ENCODE measurements at places on chromosomes 7 and 10.

DNA sequence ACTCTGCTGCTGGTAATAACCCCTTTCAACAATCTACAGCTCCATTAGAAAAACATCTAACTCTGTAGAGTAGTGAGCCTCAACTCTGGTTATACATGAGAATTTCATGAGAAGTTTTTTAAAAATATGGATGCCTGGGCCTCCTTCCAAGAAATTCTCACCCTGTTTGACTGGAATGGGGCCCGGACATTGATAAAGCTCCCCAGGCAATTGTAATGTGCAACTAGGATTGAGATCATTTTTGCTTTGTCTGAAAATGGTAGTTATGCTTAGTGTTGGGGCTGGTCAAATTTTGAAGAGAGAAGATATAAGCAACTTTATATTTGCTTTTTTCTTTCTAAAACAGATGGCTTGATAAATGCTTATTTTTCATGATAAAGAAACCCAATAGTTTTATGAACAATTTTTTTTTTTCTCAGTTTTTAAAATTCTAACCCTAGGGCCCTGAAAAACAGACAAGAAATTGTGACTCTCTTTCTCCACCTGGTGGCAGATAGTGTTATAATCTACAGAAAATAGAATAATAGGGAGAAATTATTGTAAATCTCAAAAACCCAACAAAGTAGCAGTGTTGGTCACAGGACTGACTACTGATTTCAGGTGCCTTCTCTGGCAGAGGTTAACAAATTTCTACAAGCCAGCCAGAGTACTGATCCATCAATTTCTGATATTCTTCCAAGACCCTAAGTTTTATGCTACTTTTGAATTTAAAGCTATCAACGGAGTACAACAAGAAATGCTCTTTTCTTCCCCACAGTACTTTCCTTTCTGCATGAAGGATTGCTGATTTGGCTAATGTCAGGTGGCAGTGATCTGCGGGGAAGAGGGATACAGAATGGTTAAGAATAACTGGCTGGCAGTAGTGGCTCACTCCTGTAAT is 174.8 kb downstream of the DKK1 start:
- H3K36me3 ChIP-seq, result no peaks in the 10 kb centered on the region
- no peaks in the 10 kb centered on the region for H3K27me3 ChIP-seq
- no peak overlapping the region for H3K27ac ChIP-seq

DNA sequence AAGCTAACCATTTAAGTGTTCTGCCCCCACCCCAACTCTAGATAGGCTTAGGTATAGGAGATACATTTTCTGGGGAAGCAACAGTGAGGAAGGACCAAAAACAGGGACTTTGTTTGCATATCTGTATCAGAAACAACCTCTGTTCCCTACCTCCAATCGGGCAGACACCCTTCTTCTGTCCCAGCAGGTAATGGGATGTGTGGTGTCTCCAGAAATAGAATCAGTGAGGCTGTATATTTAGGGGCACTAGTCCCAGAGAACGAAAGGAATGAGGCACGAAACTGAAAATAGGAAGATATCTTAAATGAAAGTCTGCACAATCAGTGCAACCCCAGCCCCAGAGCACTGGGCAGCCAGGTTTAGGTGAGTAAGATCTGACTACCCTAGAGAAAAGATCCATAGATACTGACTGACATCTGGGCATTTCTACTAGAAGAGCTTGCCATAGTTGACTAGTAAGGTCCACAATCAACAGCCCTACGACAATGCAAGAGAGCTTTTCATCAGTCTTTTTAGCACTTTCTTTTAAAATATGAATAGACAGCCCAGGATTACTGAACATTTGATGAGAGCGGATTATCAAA is 28.1 kb downstream of the PLEKHA1 start:
- peaks cover 63% of the 10 kb centered on the region for H3K36me3 ChIP-seq
- H3K27ac ChIP-seq, result no peak overlapping the region
- H3K4me1 ChIP-seq, result no peaks in the 10 kb centered on the region

DNA sequence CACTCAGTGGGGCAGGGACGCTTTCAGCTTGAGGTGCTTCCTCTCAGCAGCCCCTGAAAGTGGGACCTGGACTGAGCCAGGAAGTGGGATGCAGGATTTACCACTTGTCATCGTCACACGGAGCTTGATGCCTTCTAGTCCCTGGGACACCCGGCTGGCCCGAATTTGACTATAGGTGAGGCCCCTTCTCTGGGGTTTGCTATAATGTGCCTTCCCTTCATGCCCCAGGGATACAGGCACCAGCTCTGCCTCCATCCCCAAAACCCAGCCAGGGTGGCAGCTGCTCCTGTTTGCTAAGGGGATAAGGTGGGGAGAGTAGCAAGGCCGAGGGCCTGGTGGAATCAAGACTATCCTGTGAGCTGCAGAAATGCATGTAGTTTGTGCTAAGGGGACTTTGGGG is 235.0 kb downstream of the GLRX3 start:
- H3K4me3 ChIP-seq, result no peak overlapping the region
- H3K27me3 ChIP-seq, result no peaks in the 10 kb centered on the region
- no peak for DNase-seq
- no peak overlapping the region for H3K27ac ChIP-seq
- no peaks in the 10 kb centered on the region for H3K36me3 ChIP-seq
- H3K4me1 ChIP-seq, result no peaks in the 10 kb centered on the region

GRCh38 chr7:51219261-51219988 is 97.2 kb downstream of the COBL start:
- H3K4me3 ChIP-seq, result no peak overlapping the region
- H3K36me3 ChIP-seq, result no peaks in the 10 kb centered on the region
- DNase-seq, result no peak
- H3K4me1 ChIP-seq, result no peaks in the 10 kb centered on the region

DNA sequence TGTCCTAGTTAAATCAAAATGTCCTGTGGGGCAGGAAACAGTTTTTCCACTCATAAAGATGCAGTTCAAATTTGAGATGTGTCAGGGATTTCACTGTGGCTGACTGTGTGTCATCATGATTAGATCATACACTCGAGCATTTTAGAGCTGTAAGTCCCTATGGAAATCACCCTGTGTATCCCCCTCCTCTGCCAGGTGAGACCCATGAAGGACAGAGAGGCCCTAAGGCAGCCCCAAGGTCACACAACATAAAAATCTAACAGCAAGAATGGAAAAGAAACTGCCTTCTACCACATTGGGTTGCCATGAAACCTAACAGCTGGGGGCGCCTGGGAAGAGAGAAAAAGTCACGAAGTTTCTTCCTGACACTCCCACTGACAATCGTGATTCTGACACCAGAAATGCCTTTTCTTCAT is 135.8 kb downstream of the KCNMA1 start:
- DNase-seq, result no peak
- no peaks in the 10 kb centered on the region for H3K27me3 ChIP-seq
- H3K27ac ChIP-seq, result no peak overlapping the region
- H3K36me3 ChIP-seq, result no peaks in the 10 kb centered on the region
- H3K4me1 ChIP-seq, result no peaks in the 10 kb centered on the region

- H3K36me3 ChIP-seq, result no peaks in the 10 kb centered on the region
- H3K27me3 ChIP-seq, result no peaks in the 10 kb centered on the region
- DNase-seq, result no peak
- H3K27ac ChIP-seq, result no peak overlapping the region
- no peaks in the 10 kb centered on the region for H3K4me1 ChIP-seq
- no peak overlapping the region for H3K4me3 ChIP-seq
Measured at GRCh38 chr10:93319096-93319495, 163.0 kb downstream of the MYOF start.

DNA sequence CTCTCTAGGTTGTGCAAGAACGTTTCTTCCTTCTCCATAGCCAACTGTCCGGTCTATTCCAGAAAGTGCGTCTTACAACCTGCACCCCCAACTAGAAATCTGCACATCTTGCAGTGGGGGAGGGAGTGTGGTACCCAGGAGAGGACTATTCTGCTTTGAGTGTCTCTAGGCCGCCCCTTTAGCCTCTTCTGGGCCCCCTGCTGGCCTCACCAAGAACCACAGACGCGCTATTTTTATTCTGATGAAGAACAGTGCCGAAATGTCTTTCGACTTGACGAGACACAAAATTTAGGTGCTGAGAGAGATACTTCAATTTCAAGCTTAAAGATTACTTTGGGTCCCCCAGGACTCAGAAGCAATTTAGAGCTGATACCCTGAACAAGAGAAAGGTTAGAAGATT is 1.0 kb downstream of the CNPY1 start:
- H3K4me3 ChIP-seq, result no peak overlapping the region
- H3K36me3 ChIP-seq, result no peaks in the 10 kb centered on the region
- no peaks in the 10 kb centered on the region for H3K27me3 ChIP-seq
- no peak for DNase-seq
- no peak overlapping the region for H3K27ac ChIP-seq

DNA sequence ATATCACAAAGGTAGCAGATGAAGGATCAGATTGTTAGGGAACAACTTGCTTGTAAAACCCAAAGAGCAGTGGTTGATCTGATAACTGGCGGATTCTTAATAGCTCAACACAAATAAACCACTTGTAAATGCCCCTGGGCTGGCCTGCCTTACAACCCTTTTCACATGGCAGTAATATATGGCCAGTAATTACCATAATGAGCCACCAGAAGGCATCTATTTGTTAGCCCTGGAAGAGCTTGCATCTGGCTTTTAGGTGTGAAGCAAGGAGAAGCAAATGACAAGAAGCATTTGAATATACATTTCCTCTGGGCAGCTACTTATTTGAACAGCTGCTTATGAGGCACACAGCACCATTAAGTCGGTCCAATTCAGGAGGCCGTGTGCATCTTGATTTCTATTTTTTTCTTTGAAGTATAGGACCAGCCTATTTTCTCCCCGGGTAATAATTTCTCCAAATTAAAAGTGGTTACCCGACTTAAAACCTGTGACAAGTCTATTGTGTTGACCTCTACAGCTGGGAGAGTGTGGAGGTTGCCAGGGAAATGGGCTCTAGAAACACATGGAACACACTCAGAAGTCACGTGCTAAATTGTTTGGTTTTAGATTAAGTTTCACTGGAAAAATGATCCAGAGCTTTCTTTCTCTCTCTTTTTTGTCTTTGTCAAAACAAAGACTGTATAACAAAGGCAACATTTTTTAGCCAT is 113.4 kb downstream of the SEM1 start:
- no peak overlapping the region for H3K4me3 ChIP-seq
- H3K27ac ChIP-seq, result no peak overlapping the region
- H3K27me3 ChIP-seq, result no peaks in the 10 kb centered on the region
- no peaks in the 10 kb centered on the region for H3K36me3 ChIP-seq
- no peaks in the 10 kb centered on the region for H3K4me1 ChIP-seq

- H3K4me1 ChIP-seq, result peaks cover 2% of the 10 kb centered on the region
- H3K27me3 ChIP-seq, result no peaks in the 10 kb centered on the region
- no peak overlapping the region for H3K27ac ChIP-seq
- no peak overlapping the region for H3K4me3 ChIP-seq
- no peaks in the 10 kb centered on the region for H3K36me3 ChIP-seq
- DNase-seq, result no peak
Measured at GRCh38 chr7:128066858-128067257, 35.6 kb upstream of the LRRC4 start.

DNA sequence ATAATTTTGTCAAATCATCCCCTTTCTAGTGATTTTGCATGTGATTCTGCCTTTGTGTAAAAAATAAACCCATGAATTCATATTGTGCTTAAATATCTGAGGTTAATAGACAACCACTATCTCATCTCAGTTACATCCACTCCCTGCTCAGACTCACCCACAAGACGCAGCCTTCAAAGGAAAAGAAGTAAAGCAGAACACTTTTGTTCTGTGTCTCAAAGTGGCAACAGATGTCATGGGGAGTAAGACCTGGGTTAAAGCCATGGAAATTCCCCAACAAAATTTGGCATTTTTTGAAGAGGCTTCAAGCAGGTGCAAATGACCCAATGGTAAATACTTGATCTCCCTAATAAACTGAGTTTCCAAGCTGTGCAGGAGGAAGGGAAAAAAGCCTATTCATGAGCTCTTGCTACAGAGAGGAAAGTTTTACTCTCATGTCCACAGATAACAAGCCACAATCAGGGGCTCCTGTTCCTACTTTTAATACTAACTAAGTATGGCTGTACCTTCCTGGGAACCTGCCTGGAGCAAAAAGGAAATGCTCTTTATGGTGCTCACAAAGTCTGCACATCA is 4.7 kb downstream of the CYP3A7 start:
- no peak overlapping the region for H3K27ac ChIP-seq
- H3K4me1 ChIP-seq, result no peaks in the 10 kb centered on the region
- no peak for DNase-seq
- H3K27me3 ChIP-seq, result no peaks in the 10 kb centered on the region
- no peaks in the 10 kb centered on the region for H3K36me3 ChIP-seq

- no peaks in the 10 kb centered on the region for H3K27me3 ChIP-seq
- H3K4me1 ChIP-seq, result no peaks in the 10 kb centered on the region
- no peak for DNase-seq
- no peak overlapping the region for H3K27ac ChIP-seq
- H3K36me3 ChIP-seq, result no peaks in the 10 kb centered on the region
- no peak overlapping the region for H3K4me3 ChIP-seq
Measured at GRCh38 chr10:82319562-82319961, 444.6 kb downstream of the NRG3 start.

Data from natural killer cell (primary cell).